CD4-positive, alpha-beta T cell treated with Interleukin-4 for 4 hours (primary cell): ENCODE measurements at places on chromosomes 11 and 22.

GRCh38 chr22:38228873-38229740, 27.3 kb downstream of the MAFF start:
- DNase-seq: peak; percentile 54

DNA sequence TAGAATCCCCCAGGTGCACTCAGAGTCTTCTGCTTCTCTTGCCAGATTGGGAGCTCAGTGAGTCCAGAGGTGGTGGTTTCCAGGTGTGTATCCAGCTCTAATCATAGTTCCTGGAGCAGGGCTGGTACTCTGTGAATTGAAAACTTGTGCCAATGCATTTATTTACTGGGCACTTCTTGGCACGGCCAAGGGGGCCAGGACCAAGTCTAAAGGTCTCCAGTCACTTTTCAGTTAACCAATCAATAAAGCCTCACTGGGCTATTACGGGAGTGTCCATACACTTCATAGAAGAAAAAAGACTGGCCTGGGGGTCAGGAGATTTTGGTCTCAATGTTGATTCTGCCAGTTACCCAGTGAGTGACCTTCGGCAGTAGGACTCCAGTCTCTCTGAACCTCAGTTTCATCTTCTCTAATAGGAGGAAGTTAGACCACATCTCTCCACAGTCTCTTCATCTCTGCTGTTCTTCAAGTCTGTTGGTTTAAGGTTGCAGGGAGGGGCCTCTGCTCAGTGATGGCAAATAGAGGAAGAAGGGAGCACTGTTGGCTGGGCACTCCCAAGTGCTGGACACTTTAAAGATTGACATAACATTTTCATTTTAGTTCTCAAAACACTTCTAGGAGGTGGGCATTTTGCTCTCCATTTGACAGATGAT, 188.5 kb upstream of the E2F8 start:
- no peak for DNase-seq

DNA sequence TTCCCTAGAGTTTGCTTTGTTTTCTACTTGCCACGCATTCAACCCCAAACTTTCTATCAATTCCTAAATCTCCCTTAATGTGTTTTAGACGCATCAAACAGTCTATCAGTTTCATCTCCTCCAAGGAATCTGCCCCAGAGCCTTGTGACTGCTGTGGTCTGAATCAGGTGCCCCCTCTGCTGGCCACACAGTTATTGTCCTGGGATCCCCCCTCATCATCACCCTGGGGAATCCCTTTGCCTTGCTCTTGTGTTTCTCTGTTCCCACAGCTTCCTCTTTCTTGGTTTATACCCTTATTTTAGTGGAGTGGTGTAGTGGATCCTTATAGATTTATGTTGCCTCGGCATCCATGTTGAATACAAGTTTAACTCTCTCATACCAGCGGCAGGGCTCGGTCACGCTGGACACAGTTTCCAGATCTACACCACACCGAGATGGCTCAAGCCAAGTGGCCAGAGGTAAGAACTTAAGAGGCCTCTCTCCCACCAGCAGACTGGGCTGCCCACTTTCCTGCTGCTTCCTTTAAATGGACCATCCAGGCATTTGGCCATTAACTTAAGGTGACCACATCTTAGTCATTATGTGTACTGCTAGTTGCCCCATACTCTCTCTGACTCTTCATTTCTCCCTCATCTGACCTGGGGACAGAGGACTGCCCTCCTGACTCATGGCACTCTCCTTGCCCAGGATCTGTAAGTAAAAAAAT, 8.2 kb downstream of the UPB1 start:
- DNase-seq: peak; percentile 60

- DNase-seq: no peak
Measured at GRCh38 chr11:118612378-118612777, 5.0 kb downstream of the PHLDB1 start.

DNA sequence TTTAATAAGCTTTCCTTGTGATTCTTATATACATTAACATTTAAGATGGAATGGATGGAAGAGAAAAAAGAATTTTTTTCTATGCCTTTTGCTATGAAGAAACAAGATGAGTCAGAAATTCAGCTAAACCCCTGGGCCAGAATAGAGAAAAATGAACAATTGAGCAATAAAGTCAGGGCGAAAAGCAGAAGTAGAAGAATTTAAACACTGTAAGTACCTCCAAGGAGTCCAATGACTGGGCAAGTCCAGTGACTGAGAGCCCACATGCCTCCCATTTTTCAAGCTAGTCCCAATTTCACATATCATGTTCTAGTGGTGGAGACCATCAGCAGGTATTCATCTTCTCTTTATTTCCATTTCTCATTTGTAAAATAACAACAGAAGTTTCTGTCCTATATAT, 18.6 kb upstream of the APLP2 start:
- DNase-seq: no peak

- DNase-seq: no peak
Measured at GRCh38 chr11:47408598-47409439, 429 bp downstream of the SLC39A13 start.

GRCh38 chr11:73189723-73190556, 28.1 kb upstream of the P2RY2 start:
- DNase-seq: no peak

GRCh38 chr22:44385781-44386180, 73.0 kb upstream of the SHISAL1 start:
- no peak for DNase-seq

DNA sequence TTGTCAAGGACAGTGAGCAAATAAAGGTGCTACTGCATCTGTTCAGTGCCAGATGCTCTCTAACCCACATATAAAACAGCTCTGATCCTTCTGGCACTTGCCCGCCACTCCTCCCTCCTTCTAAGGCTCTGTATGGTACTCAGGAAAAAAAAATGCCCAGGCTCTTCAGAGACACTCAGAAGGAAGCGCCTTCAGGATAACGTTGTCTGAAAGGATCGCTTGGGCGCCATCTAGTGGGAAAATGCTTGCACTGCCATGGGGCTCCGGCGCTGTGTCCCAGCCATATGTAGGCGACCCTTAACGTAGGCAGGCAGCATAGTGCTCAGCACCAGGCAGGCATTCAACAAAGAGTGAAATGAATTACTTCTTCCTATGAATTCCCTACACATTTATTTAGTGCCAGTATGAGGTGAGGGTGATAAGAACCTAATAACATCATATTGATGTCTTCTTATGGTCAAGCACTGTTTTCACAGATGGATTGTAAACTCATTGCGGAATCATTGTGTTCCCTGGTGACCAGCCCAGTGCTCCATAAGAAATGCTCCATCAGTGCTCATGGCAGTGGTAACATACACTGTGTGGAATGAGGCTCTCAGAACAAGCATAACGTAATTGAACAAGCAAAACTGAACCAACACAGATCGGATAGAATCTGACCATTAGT, 39.6 kb downstream of the PAMR1 start:
- DNase-seq: peak; percentile 59

GRCh38 chr22:38291201-38291777, 18.5 kb upstream of the TMEM184B start:
- DNase-seq: no peak

GRCh38 chr11:100735949-100736675, 49.0 kb downstream of the ARHGAP42 start:
- no peak for DNase-seq

DNA sequence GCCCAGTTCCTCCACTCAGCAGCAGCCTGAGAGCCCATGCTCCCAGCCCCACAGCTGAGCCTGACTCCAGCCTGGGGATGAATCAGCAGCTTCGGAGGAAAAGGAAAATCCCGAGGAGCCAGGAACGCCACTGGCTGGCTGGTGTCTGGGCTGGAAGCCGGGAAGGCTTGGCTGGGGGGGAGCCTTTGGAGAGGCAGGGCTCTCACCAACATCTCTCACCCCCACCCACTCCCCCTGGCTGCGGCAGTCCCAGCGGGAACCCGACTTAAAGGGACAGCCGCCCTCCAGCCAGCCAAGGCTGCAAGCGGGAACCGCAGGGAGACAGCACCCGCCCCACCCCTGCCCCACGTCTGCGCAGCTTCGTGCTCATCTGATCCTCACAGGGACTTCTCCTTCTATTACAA, 28.4 kb downstream of the KIAA0930 start:
- DNase-seq: no peak

- no peak for DNase-seq
Measured at GRCh38 chr22:32951076-32951806, 106.9 kb downstream of the SYN3 start.

GRCh38 chr11:61049859-61050258, 52.4 kb upstream of the CD5 start:
- DNase-seq: no peak

DNA sequence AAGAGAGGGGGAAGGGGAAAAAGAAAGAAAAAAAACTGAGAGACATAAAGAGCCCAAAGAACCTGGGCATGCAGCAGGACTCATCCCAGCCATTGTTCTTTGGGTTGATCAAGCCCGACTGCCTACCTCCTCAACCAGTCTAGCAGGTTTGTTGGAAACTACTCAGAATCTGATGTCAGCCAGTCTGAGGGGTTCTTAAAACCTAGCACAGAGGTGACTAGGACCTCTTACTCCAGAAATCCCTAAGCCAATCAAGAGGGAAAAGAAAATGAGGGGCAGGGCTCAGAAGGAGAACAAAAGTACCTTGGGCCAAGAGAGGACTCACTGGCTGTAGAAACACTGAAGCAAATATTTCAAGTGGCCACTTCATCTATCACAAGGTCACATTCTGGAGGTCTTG, 228.0 kb downstream of the AASDHPPT start:
- DNase-seq: no peak

DNA sequence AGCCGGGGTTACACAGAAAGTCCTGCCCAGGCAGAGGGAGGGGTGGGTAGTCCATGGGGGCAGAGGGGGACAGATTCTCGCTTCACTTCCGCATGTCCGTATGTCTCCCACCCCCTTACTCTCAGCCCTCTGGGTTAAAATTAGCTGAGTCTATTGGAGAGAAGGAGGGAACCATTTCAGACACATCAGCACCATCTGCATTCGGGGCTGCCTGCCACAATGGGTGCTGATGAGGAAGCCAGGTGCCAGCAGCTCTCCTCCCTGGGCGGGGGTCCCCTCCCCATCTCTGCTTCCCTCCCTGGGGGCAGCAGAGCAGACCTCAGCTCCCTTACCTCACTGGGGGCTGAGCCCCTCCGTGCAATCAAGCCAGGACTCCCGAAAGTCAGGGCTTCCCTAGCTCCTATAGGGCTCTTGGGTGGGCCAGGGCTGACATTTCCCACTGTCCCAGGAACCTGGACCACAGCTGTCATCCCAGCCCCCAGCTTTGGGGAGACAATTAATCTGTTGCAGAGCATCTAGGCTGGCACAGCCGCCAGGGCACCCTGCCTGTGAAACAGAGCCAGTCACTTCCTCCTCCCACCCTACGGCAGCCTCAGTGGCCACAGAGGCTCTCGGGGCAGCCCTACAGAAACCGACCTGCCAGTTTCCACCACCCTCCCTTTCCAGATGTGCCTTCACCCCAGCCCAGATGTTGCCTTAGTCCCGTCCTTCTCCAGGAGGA, 67.3 kb downstream of the PDE2A start:
- DNase-seq: no peak

- DNase-seq: no peak
Measured at GRCh38 chr22:20796731-20797130, 22.8 kb downstream of the SERPIND1 start.

GRCh38 chr11:90407350-90407749, 184.5 kb upstream of the CHORDC1 start:
- no peak for DNase-seq

DNA sequence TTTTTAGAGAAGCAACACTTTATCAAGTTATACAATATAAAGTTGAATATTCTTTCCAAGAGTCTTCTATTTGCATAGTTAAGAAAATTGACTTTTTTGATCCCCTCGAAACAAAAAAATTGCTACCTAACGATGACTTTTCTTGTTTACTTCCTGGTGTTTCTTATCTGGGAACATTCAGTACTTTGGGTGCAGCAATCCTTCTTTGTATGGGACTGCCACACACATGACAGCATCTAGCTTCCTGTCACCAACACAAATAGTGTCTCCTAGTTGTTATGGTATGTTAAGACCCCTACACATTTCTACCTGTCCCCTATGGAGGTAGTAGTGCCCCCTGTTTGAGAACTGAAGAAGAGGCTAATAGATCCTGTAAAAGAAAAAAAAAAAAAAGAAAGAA, 841.7 kb upstream of the FAT3 start:
- no peak for DNase-seq

GRCh38 chr22:22745225-22746060, 101.0 kb downstream of the GGTLC2 start:
- DNase-seq: peak; percentile 49

GRCh38 chr11:69216647-69217051, 60.9 kb downstream of the SMIM38 start:
- no peak for DNase-seq

- DNase-seq: no peak
Measured at GRCh38 chr11:17513853-17514252, 30.4 kb downstream of the USH1C start.

GRCh38 chr11:60914633-60915247, 782 bp downstream of the TMEM109 start:
- DNase-seq: no peak

GRCh38 chr11:69101115-69101791, 52.5 kb downstream of the TPCN2 start:
- peak; percentile 50 for DNase-seq

GRCh38 chr11:46064221-46064620, 57.0 kb downstream of the PHF21A start:
- DNase-seq: no peak

- no peak for DNase-seq
Measured at GRCh38 chr11:73974604-73975478, 7.8 kb downstream of the UCP2 start.

DNA sequence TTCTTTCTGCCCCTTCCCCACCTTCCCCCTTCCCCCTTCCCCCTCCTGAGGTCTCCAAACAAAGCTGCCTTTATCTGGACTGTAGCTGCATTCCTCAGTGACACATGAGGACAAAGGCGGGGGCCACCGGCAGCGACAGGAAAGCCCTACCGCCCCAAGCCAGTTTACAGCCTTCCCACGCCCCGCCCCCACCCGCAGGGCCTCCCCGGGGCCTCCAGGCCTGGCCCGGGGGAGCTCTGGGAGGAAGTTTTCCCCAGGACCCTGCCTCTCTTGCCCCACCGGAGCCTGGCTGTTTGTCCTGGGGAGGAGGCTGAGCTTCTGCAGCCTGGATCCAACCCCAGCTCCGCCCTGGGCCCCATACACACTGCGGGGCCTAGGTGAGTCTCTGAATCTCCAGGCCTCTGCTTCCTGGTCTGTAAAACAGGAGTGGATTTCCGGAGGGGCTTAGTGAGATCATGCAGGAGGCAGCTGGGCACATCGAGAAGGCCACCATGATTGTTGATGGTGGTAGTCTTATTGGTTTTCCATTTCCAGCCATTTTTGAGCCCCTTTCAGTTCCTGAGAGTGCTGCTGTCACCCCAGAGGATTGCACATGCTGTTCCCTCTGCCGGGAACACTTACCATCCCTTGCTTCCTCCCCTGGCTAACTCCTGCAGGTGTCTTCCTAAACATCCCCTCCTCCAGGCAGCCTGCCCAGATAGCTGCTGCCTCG, 130.7 kb downstream of the MN1 start:
- DNase-seq: no peak

DNA sequence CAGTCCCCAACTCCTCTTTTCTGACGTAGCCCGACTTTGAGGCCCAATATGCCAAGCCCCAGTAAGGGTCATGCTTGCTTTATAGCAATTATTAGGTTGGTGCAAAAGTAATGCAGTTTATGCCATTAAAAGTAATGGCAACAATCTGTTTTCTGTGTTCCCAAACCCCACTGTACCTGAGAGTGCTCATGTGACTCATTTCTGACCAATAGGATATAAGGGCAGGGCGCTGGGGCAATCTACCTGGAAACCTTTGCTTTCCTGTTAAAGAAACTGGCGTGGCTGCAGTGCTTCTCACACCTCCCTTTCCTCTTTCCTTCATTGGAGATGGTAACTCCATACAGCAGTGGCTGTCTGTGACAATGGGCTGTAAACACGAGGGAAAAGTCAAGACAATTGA, 78.9 kb upstream of the MPPED2 start:
- no peak for DNase-seq

- no peak for DNase-seq
Measured at GRCh38 chr11:3109434-3109833, 52.2 kb upstream of the CARS1 start.
